GM23248 (cell line): ENCODE measurements at places on chromosomes 12 and 14.

DNA sequence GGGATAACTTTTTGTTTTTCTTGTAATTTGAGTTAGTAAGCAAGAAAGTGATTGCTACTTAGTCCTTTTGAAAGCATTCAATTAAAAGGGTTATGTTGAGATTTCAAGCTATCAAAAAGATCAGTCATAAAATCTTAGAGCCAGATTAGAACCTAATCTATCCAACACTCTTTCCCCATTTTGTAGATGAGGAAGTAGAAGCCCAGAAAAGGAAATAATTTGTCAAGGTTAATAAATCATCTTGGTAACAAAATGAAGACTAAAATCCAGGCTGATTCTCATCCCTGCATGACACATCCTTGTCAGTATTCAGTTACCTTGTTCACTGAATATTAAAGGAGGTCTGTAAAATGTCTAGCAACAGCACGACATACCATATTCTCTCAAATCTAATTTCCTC is 26.5 kb downstream of the PPP1R13B start:
- DNase-seq, result no peak

DNA sequence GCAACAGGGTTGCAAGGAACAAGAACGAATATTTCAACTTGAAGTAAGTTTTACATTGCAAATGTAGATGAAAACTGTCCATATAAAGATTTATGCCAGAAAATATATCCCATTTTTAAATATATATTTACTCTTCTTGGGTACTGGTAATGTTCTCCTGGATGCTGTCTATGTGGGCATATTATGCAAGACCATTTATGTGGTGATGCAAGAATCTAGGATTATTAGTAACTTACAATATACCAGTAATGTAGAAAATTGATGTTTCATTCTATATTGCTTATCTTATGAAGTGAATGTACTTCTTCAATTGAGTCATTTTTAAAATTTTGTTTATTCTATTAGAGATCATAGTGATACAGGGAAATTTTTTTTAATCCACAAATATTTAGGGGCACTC is 25.1 kb downstream of the FGFR1OP2 start:
- DNase-seq, result peak; percentile 39

- peak; percentile 95 for DNase-seq
Measured at GRCh38 chr14:50000380-50001150, 107.7 kb downstream of the ARF6 start.

DNA sequence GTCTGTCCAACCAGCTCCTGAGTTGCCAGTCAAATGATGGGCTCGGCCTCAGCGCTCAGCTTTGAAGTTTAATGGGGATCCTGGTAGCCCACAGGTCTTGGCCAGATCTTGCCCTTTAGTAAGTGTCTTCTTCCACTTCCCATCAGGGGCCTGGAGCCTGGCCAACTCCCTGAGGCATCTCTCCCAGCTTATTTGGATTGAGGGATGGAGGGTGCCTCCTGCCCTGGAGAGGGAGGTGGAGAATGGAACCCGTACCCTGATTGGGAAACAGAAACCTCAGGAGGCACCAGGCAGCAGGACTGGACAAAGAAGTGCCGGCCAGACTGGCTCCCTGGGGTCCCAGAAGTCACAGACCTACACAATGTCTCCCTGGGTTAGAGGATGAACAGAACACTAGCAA is 40.5 kb upstream of the LTBP2 start:
- DNase-seq, result no peak

GRCh38 chr12:112116232-112117060 is 7.9 kb upstream of the NAA25 start:
- peak; percentile 32 for DNase-seq
